ENCODE measurements at places on chromosomes 6 and 20.

- no peak for DNase-seq
Measured at GRCh38 chr6:23412770-23413169, 713.2 kb upstream of the NRSN1 start.

DNA sequence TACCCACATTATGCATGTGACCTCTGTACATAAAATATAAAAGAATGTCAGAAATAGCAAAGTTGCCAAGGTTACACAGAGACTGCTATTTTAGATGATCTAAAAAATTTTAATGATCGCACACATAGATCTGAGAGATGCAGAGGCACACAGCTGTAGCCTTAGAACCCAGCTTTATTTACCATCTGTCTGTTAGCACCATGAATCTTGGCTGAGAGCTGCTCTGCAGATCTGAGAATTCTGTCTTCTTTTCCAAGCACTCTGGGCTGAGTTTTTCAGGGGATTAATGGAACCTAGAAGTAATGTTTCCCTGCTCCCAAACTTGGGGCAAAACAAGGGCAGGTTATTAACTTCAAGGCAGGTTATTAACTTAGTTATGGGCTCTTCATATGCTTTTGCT, 248.7 kb upstream of the JAG1 start:
- DNase-seq, result no peak

- no peak for DNase-seq
Measured at GRCh38 chr6:3797231-3798054, 45.9 kb upstream of the PXDC1 start.

- no peak for DNase-seq
Measured at GRCh38 chr6:152804150-152804549, 53.6 kb downstream of the VIP start.

GRCh38 chr6:135129136-135129856, 51.8 kb upstream of the MYB start:
- DNase-seq, result peak; percentile 76

DNA sequence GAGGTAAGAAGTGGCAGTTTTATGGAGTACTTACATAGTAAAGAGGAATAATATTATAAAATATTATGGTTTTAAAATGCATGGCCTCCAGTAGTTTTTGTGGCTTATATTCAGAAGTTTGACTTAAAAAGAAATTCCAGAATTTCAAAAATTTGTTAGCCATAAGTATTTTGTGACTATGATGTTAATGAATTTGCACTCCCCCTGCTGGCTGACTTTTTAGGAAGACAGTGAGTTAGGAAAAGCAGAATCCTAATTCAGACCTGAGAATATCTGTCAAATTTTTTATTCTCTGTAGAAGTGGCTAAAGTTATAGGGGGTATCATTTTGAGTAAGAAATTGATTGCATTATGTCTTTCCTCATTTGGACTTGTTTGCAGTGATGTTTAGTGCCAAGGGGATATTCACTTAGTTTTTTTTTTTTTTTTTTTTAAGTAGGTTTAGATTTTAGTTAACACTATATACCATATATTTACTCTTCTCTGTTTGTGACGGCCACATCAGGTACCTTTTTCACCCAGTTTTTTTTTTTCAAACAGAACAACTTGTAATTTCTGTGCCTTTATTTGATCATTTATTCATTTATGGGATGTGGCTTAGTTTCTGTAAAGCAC, 40.8 kb downstream of the ZFAND3 start:
- DNase-seq, result peak; percentile 67

DNA sequence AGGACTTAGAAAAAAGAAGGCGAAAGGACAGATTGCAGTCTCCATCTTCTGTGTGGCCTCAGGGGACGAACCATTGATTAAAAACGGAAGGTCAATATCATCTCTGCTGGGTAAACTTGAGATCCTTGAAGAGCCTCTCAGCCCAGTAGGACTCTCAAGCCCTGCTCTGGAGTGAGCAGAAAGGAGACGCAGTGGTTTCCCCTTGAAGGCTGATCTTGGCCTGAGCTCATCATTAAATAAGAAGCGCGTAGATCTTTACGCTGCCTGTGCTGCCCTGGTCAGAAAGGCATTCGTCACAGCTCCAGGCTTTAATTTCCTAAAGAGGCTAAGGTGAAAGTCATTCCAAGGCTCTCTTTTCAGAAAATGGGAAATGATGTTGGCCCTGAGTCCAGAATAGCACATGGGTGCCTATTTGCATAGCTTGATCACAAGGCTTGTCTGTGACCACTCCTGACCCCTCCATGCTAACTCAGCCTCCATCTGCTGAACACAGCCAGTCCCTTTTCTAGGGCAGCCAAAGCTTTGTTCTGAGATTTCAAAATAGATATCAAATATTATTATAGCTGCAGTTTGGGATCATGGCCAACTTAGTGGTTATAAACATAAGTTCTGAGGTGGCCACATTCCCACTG, 29.3 kb upstream of the XRN2 start:
- DNase-seq, result no peak

DNA sequence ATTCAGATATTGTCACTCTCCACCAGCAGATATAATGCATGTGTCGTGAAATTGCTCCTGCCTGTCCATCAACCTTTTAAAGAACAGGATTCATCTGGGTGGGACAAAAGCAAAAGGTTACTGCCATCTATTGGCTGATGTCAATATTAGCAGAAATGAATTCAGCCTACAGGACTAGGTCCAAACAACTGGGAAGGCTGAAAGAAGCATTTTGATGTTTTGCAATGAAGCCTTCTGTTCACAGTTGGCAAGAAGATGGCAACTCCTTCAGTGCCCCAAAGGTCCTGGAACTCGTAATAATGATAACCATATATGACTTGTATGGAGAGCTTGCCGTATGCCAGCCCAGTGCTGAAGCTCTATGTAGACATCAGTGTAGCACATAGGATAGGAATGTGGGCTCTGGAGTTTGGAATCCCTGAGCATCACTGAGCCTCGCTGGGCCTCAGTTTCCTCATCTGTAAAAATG, 7.5 kb downstream of the BCAS1 start:
- peak; percentile 72 for DNase-seq

GRCh38 chr6:139713900-139714506, 339.6 kb upstream of the CITED2 start:
- no peak for DNase-seq

DNA sequence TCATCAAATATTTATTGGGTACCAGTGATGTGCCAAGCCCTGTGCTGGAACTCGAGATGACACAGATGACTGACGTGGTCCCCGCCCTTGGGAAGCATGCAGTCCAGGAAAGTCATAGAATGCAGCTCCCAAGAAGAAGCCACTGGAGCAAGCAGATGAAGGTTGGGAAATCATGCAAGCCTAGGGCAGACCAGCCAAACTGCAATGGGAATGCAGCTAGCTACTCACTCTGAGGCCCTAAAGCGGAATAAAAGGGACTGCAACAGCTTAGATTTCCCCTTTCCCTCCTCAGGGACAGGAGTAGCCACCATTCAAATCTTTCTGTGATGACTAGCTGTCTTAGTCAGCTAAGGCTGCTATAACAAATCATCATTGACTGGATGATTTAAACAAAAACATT, 152.2 kb downstream of the MAFB start:
- DNase-seq, result no peak

DNA sequence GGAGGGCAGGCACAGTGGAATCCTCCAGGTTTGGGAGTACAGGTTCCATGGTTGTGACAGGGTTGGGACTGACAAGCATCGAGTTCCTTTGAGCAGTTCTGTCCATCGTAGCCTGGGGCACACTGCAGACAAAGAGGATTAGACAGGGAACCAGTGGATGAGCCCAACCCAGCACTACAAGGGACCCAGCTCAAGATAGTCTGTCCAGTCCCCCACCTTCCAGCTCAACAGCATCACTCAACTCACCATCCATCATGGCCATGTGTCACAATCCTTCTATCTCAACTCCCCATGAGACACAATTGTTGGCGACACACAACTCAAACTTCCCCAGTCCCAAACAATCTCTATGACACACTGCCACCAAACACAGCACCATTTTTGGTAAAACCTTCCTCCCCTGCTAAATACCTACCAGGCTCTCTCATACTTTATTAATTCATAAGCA, 11.8 kb upstream of the GPSM3 start:
- DNase-seq, result no peak

GRCh38 chr6:53287336-53288225, 61.2 kb downstream of the ELOVL5 start:
- no peak for DNase-seq

GRCh38 chr6:158242071-158242606, 70.1 kb upstream of the TULP4 start:
- no peak for DNase-seq

DNA sequence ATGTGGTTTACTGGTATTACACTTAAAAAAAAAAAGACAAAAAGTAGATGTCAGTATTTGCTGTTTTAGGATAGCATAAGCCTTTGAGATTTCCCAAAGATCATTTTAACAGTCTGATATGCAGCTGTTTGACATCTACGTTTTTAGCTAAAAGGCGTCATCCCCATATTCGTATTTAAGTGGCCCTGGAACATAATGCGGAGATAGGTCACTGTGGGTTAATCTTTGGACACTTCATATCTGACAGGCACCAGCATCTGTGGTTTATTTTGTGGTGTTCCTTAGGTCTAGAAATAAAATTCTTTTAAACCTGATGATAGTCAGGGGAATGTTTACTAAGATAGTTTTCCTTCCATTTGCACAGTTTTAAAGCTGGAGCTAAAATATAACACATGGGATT, 313.7 kb downstream of the SOX4 start:
- no peak for DNase-seq

GRCh38 chr6:35213298-35213791, 411 bp upstream of the SCUBE3 start:
- DNase-seq, result no peak

DNA sequence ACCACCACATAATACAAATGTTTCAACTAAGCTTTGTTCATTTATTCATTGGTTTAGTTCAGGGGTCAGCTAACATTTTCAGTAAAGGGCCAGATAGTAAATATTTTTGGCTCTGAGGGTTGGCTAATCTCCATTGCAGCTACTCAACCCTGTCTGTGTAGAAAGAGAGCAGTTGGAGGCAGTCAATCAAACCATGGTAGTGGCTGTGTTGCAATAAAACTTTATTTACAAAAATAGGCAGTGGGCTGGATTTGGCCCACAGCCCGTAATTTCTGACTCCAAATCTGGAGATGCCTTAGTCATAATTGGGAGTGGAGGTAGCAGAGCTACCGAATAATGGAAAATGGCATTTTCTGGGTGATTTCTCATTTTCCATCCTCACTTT, 242.5 kb upstream of the ZFP64 start:
- no peak for DNase-seq

- DNase-seq, result no peak
Measured at GRCh38 chr20:55893031-55893430, 112.3 kb downstream of the CBLN4 start.

GRCh38 chr6:116175344-116175743, 49.4 kb upstream of the COL10A1 start:
- DNase-seq, result no peak

GRCh38 chr20:37114012-37114411, 18.2 kb upstream of the RBL1 start:
- DNase-seq, result no peak

GRCh38 chr6:47144306-47144705, 102.2 kb upstream of the ADGRF1 start:
- no peak for DNase-seq

DNA sequence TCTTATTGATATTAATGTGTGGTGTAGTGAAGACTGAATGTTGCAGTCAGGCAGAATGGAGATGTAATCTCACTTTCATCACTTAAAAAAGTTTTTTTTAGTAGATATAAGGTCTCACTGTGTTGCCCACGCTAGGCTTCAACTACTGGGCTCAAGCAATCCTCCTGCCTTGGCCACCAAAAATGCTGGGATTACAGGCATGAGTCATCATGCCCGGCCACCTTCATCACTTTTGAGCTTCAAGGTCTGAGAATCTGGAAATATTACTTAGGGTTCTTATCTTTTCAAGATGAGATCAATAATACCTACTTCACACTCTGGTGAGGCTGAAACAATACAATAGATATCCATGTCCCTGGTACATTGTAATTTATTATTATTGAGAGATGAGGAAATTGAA, 31.6 kb downstream of the ADGRG6 start:
- DNase-seq, result no peak

- DNase-seq, result no peak
Measured at GRCh38 chr6:46080111-46080510, 49.7 kb upstream of the ENPP4 start.

GRCh38 chr6:167761794-167762258, 64.9 kb upstream of the AFDN start:
- no peak for DNase-seq

DNA sequence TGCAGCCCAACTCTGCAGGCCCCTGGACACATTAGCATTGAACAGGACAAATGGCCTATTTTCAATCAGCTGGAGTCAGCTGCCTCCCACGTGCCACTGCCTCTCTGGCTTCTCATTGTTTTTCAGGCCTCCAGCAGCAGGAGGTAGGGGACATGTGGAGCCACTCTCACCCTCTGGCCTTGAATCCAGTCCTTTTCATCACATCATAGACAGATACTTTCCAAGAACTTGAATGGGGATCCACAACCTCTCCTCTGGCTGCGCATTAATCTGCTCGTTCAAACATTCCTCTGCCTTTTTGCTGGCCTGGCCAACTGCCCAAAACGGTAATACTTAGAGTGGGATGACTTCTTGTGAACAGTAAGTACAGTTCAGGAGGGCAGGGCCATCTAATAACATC, 592.3 kb downstream of the PKHD1 start:
- DNase-seq, result no peak

GRCh38 chr6:125228981-125229479, 72.7 kb downstream of the HDDC2 start:
- DNase-seq, result no peak

DNA sequence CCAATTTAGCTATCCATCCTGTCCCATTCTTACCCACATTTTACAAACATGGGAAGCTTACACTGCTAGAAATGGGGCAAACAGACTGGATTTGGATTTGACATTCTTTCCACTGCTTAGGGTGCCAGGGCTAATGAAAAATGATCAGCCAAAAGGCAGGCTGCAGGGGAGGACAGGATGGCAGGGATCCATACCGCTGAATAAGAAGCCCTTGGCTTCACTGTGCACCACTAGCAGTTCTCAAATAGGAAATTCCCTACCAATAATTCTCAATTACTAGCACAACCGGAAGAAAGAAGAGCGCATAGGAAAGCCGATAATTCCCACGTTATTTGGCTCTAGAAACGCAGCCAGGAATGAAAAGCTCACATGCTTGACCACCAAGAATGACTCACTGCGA, 73.1 kb downstream of the NDUFAF5 start:
- no peak for DNase-seq

GRCh38 chr6:31966506-31966905, 5.4 kb downstream of the DXO start:
- DNase-seq, result no peak

GRCh38 chr20:33875055-33875454, 63.9 kb downstream of the CHMP4B start:
- DNase-seq, result no peak
